ENCODE measurements at places on chromosomes 13 and 19.

DNA sequence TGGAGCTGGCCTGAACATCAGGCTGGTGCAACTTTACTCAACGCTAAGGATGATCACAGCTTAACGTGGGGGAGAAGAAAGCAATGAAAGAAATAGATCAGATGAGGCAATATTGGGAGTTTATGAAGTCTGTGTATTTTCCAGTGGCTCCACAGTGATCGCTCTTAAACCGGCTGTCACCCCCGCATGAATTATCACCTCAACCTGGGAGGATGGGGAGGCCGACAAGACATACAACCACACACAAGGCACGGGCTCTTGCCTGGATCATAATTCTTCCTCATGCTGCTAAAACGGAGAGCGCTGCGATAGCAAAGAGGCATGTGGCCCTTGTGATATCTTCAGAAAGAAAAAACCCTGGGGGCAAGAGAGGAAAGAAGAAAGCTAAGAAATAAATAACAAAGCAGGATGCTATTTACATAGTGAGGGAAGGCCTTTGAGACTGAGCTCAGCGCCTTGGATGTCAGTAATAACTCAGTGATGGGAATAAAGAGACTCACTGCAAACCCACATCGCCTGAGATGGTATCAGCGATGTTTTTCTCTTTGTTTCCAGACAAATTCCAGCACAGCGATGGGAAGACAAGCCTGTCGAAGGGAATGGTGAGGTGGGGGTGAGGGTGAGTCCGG lies 19.1 kb upstream of the CHST8 start:
- DNase-seq: no peak

DNA sequence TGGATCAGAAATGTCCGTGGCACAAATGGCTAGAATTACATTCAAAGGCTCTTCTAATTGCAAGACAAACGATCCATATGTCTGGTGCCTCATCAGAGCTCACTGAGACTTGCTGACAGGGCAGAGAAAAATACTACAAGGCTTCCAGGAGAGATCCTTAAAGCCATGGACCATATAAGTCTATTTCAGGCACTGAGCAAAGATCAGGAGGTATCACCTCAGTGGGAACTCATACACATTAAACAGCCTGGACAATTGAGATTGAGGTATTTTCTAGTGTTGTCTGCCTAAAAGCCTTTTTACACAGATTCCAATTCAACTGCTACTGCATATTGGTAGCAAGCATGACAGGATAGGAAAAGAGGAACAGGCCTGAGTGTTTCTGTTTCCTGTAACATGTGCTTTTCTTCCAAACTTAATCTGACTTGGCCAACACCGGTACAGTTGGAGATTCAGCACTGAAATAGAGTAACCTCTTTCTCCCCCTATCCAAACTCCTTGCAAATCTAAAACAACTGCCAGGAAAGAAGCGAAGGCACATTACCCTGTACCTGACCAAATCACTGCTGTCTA lies 65.9 kb downstream of the SERP2 start:
- no peak for DNase-seq

GRCh38 chr19:41700381-41701195 lies 7.8 kb upstream of the CEACAM5 start:
- no peak for DNase-seq

DNA sequence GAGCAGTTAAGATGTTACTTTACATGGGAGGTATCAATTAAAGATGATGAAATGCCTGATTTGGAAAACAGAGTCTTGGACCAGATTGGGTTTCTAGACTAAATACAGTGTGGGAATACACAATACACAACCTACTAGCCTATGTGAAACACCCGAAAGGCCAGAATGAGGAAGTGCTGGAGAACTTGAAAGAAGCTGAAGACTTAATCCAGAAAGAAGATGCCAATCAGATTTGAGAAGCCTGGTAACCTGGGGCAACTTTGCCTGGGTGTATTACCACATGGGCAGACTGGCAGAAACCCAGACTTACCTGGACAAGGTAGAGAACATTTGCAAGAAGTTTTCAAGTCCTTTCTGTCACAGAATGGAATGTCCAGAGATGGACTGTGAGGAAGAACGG lies 43.2 kb downstream of the N4BP2L1 start:
- DNase-seq: no peak
